PC-3 (cell line): ENCODE measurements at places on chromosomes 4 and X.
A peak's percentile ranks its signal among the peaks of the same experiment; 100 is the strongest.

- DNase-seq, result no peak
These were observed 18.5 kb downstream of the LAP3 start for GRCh38 chr4:17595471-17596005.

DNA sequence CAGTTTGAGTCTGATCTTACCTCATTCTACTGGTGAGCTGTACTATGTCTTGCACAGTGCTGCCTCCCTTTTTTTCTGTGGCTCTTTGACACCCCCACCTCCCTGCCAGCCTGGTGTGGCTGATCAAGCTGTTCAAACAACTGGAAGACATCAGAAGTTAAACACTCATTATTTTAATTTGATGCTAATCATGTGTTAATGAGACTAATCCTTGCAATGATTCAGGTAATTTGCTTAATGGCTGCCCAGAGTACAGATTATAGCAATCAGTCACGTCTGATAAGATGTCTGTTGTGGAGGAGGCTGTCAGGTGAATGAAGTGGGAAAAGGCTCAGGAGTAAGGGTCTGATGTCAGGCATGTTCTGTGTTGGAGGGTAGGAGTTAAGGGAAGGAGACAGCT, 87.4 kb upstream of the GK2 start:
- DNase-seq, result no peak

DNA sequence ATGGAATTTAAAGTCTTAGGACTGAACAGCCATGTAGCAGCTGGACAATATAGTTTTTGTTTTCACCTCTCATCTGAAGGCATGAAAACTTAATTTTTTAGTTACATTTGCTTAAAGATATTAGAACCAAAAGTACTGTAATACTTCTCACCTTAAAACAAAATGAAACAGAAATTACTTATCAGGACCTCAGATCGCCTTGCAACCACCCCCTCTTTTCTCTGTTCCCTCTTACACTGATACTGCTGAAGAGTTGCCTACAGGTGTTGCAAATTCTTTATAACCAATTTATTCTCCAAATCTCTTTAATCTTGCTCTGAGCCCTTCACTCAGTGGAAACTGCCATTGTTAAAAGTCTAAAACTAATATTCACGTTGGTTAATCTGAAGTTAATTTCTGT, 145.0 kb downstream of the SPCS3 start:
- DNase-seq, result no peak

GRCh38 chrX:72169008-72169728, 12.4 kb upstream of the PIN4 start:
- no peak for DNase-seq

DNA sequence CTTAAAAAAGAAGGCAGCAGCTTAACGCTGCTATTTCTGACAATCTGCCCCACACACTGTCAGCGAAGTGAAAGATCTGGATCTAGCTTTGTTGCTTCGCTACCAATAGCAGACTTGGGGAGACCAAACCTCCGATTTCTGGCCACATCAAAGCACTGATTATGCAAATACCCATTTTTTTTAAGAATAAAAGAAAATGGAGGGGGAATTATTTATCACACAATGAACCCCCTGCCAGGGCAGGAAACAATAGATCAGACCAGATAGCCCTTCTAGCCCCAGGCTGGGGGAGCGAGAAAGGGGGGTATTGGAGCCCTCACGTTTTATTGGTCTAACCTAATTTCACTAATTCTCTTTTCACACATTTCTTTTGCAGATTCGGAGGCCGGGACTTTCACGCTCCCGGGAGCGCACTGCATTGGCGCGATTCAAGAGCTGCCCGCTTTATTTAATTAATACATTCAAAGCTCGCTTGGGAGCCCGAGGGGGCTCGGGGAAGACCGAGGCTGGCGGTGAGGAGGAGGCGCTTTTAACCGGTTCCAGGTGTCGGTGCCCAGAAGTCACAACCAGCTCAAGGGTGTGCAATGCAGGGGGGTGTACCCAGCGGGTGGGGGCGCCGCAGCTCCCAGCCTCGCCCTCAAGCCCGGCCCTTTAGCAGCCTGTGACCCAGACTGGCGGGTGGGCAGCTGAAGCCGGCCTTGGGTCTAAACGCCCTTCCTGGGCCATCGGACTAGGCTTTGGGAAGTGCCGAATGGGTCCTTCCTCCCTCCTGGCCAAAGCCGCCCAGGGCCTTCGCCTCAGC, 5.5 kb downstream of the NEUROG2 start:
- no peak for DNase-seq

DNA sequence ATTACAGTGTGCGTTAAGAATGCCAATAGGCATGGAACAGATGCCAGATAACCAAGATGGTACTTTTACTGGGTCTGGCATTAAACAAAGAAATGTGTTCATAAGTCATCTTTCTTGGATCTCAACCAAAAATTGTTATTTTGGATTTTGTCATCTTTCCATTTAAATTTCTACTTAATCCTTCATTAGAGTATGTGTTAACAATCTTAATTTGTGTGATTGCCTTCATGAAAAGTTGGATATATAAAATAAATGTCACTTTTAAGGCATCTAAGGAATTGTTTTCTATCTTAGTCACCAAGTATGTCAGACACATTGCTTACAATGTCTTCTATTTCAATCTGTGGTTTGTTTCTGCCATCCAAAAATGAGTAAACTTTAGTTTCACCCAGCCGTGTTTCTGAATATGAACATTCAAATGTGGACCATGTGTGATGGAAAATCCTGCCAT, 87.5 kb downstream of the PALLD start:
- DNase-seq, result peak; percentile 76

GRCh38 chr4:48141048-48141447, 7.0 kb upstream of the TXK start:
- DNase-seq, result peak; percentile 66

DNA sequence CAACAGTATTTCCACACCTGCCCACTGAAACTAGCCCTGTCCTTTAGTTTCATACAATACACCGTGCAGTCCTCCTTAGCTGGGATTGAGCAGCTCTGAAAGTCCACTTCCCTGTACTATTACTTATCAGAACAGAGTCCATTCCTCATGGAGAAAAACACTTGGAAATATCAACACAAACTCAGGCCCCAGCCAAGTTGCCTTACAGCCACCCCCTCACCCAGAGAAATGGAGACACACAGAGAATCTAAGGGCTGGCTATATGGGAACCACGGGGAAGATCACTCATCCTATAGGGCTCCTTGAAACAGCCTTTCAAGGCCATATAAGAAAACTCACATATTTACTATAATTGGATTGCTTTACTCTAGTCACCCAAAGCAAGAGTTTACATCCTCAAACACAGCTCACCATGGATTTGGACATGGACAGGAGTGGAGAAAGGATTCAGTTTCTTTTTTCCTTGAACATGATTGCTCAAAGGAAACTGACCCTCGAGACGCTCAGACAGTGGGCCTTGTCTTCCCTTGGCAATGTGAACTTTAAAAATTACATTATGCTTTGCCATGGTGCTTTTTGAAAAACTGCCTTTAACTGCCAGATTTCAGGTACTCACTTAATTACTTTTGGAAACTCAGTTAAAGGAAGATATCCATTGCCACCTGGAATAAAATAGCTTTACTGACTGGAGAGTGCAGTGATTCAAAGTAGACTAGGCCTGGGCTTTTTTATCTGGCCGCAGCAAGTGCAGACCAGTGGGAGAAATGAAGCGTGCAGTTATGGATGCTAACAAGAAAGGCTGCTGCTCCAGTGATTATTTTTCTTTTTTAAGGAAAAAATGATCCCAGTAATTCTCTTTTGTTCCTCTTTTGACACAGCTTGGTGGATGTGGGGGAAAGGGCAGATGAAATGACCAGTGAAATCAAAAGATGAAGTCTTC, 1.6 kb downstream of the SCARB2 start:
- DNase-seq, result no peak

GRCh38 chr4:75643651-75644050, 13.3 kb upstream of the CDKL2 start:
- no peak for DNase-seq

GRCh38 chr4:70753630-70754029, 31.9 kb downstream of the RUFY3 start:
- no peak for DNase-seq

GRCh38 chr4:8674311-8674885, 81.8 kb downstream of the CPZ start:
- no peak for DNase-seq

GRCh38 chr4:22824091-22824490, 131.4 kb downstream of the GBA3 start:
- DNase-seq, result peak; percentile 52

GRCh38 chrX:96181605-96182004, 503.0 kb upstream of the DIAPH2 start:
- DNase-seq, result no peak

GRCh38 chrX:28016823-28017222, 35.6 kb upstream of the DCAF8L1 start:
- DNase-seq, result no peak

DNA sequence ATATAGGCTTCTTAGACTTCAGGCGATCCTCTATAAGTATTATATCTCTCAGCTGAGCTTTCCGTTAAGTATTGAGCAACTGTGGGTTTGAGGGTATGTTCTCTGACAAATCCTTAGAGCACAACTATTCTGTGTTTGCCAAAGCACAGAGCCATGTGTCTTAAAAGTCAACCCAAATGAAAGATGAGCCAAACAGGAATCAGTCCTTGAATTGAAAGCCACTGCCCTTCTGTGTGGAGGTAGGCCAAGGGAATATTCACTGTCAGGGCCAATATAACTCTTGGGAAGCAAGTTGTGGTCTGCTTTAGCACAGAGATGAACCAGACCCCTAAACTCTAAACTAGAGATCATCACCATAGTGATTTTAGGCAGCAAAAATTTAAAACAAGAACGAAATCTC, 164.0 kb downstream of the STAG2 start:
- DNase-seq, result no peak

- DNase-seq, result no peak
These were observed 158.1 kb downstream of the ATP10D start for GRCh38 chr4:47642985-47643760.

GRCh38 chr4:72531768-72532290, 37.2 kb downstream of the ADAMTS3 start:
- DNase-seq, result no peak

DNA sequence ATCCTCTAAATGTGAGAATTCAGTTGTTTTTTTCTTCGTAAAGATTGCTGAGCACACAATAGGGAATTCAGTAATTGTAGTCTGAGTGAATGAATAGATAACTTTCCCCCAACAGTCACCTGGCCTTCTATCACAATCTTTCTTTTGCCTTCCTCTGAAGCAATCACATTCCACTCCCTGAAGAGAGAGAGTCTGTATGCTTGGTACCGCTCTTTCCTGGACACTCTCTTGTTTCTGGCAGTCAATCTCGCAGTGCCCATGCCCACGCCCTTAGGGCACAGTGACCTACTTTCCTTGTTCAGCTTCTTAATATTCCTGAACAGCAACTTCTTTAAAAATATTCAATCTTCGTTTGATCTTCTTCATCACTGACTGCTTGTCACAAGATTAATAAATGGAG, 255.9 kb downstream of the ADAMTS3 start:
- no peak for DNase-seq

DNA sequence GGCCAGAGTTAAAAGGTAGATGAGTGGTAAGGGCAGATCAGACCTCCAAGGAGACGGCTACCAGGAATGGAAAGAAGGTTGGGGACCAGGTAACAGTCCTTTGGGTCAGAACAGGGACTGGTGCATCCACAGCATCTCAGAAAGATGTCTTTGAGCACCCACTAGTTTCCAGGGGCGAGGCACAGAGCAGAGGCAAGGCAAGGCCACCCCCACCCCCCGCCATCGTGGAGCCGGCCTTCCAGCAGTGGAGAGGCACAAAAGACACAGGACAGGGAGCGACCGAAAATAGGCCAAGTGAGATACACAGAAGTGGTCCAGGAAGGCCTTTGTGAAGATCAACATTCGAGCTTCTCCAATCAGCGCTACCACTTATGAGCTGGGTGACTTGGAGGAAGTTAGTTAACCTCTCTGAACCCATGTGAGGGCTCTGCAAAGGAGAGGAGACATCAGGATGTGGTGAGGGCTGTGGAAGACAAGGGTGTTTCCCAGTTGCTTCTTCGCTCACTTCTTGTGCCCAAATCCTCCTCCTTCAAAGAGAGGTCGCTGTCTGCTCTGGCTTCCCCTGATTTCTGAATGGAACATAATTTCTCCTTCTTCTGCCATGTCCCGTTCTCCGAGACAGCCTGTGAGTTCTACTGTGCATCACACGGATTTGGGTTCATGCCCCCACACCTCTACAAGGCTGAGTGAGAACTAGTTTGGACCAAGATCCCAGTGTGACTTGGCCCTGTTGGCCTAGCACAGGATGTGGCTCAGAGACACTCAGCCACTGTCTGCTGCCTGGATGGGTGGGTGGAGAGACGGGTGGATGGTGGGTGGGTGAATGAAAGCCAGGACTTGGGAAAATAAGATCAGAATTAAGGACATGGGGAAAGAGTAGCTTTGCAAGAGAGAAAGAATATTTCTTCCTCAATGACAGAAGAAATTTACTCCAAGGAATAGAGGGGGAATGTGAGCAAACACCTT, 16.7 kb upstream of the MSX1 start:
- DNase-seq, result no peak

DNA sequence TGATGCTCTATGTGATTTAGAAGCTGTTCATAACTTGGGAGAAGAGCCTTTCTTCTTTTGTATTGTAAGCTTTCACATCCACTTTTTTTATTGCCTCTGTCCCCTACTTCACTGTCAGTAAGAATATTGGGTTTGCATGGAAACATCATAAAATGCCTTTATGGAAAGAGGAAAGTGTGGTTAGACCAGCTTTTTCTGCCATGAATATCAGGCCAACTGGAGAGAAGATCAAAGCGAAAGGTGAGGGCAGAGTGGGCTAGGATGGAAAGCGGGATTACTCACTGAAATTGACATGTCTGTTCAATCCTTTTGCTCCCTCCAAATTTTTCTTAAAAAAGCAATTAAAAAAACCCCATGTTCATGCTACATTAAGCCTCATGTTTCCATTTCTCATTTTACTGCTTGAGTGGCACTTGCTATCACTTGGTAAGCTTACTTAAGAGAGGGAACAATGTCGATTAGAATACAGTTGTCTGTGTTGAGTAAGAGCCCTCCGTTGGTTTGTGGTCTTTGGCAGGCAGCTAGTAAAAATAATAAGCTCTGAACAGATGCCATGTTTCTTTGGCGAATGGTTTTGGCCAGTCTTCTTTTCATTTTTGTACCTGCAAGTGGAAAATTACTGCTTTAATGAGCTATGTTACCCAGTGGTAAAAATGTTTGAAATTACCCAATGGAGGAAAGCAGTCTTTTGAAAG, 35.9 kb downstream of the SUPT20HL1 start:
- peak; percentile 4 for DNase-seq

GRCh38 chr4:3221996-3222395, 27.0 kb upstream of the MSANTD1 start:
- DNase-seq, result no peak

GRCh38 chr4:151668689-151669402, 92.0 kb downstream of the GATB start:
- DNase-seq, result no peak
